Cortex of kidney (tissue), 1 donor: ENCODE measurements at places on chromosomes 12 and 14.

GRCh38 chr12:121793440-121793837, at the start of gene RHOF:
TSS of gene RHOF (minus strand) at chr12:121793688. CDS start at chr12:121793633, 55 bp downstream.
- DNase-seq = no peak

GRCh38 chr12:105961821-105962671, 176.7 kb downstream of the NUAK1 start:
- DNase-seq = no peak

GRCh38 chr12:27383429-27384260, 51.0 kb downstream of the BMAL2 start:
- DNase-seq = no peak

- no peak for DNase-seq
Measured at GRCh38 chr14:99217066-99217955, 54.7 kb downstream of the BCL11B start.

- no peak for DNase-seq
Measured at GRCh38 chr12:101634724-101635123, 40.0 kb downstream of the MYBPC1 start.

- no peak for DNase-seq
Measured at GRCh38 chr12:127548123-127548553, 718.8 kb upstream of the TMEM132C start.

- no peak for DNase-seq
Measured at GRCh38 chr14:53601409-53601808, 355.2 kb downstream of the BMP4 start.

GRCh38 chr12:122099856-122100255, 21.3 kb downstream of the MLXIP start:
- no peak for DNase-seq

DNA sequence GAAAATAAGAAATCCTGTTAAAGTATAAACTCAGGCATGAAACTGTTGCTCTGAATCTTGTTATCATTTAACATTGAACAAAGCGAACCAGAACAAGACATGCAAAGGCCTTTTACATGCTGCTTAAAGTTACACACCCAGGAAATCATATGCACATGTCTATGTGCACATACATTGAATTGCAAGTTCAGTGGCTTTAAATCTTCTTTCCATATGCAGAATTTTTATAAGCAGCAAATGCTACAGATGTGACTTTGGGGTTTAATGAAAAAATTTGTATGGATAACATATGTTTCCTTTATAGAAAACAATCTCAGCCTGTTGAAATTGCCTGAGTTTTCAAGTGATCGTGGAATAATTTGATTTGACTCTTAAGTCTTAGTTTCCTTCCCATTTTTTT, 193.9 kb downstream of the AEBP2 start:
- DNase-seq = no peak

GRCh38 chr12:116353958-116354357, 76.5 kb upstream of the MED13L start:
- DNase-seq = no peak

GRCh38 chr12:53044896-53045695, 4.8 kb upstream of the TNS2 start:
- no peak for DNase-seq

GRCh38 chr12:92224685-92225331, 79.2 kb upstream of the BTG1 start:
- no peak for DNase-seq

GRCh38 chr12:75978677-75979076, 52.9 kb downstream of the PHLDA1 start:
- no peak for DNase-seq

DNA sequence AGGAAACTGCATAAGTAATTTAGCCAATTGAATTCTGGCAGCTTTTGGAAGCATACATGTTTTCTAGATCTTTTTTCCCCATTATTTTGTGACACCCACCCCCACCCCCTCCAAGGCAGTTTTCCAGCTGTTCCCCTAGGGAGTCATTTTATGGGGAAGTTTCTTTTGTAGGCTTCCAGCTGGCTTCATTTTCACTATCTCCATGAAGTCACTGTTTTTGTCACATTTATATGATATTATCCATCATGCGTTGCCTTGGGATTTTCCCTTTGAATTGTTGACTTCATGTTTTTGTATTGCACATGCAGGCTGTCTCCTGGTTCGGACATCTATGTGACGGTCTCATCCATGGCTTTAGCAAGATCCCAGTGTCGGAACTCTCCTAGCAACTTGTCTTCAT, 233.6 kb upstream of the RGS6 start:
- no peak for DNase-seq

GRCh38 chr14:87457720-87458119, 535.3 kb downstream of the GALC start:
- no peak for DNase-seq

GRCh38 chr14:22233377-22233776, 355.6 kb downstream of the DAD1 start:
- DNase-seq = no peak

- DNase-seq = no peak
Measured at GRCh38 chr12:122975790-122976647, 975 bp downstream of the OGFOD2 start.

GRCh38 chr12:88432531-88433490, 147.5 kb downstream of the KITLG start:
- DNase-seq = no peak

DNA sequence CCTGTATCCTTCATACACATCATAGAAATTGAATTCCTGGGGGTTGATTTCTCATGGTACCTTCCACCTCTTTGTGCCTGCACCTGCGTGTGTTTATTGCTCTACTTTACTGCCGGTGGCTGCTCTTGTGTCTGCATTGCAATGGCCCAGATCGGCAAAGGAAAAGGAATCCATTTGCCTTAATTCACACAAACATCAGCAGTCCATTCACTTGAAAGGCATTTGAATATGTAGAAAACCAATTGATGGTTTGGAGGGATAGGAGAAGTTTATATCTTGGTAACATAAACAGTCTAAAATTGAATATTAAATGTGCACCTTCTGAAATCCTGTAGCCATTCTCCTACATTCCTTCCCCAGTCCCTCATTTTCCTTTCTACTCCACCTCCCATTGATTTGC, 74.0 kb downstream of the SNAPC1 start:
- no peak for DNase-seq

DNA sequence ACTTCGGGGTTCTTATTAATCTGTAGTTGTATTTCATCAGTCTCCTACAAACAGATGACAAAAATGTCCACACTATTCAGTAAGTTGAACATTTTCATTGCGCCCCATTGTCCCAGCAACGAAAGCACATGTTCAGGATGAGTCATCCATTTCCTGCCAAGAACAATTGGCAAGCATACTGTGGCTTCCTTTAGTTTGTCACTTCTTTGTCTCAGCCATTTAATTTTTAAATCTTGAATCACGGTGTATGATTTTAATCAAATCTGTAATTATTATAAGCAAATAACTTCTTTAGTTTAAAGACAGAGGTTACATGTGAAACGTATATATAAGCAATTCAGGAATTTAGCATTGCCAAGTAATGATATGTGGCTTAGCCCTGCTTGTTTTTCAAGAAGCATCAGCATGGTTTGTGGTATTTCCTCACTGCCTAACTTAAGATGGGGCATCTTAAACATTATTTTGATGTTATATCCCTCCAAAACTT, 211.3 kb upstream of the KRR1 start:
- DNase-seq = no peak

- no peak for DNase-seq
Measured at GRCh38 chr14:92459950-92460421, 53.6 kb upstream of the RIN3 start.

DNA sequence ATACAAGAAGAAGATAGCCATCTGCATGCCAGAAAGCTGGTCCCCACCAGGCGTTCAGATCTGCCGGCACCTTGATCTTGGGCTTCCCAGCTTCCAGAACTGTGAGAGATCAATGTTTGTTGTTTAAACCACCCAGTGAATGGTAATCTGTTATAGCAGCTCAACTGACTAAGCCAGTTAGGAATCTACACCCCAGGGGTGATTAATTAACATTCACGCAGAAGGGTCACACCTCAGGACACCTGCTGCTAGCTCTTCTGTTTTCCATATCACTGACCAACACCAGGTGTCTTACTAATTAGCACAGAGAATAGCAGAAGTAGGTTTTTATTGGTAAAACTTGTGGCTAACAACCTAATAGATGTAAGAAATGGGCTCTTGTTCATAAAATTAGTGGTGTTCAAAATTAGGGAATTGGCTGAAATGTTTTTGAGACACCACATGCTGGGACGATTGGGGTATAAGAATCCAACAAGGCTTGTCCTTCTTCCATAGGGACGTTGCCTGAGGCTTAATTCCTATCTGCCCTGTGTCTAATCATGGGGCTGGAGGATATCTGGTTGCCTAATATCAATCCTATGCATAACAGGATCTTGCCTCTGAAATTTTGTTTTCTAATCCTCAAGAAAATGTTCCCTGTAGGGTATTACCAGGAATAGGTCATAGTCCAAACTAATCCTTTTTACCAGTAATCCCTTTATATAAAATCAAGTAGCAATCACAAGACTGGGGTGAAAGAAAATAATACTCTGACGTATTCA, 42.0 kb upstream of the CHST11 start:
- DNase-seq = no peak

DNA sequence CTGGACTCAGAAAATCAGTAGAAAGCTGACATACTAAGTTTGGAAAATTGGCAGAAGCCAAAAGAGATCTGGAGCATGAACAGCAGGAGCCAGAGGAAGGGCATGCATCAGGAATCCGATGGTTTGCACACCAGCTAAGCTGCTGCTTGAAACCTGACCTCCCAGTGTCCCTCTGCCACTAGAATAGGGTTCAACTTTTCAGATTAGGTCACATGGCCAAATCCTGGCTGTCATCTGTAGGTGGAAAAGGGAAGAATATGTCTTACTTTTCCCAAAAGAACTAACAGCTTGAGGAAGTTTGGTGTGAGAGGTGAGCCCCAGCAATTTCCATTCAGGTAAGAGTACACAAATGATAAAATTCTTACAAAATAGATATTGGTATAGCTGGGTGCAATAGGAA, 732.6 kb downstream of the RERGL start:
- no peak for DNase-seq

GRCh38 chr14:94544726-94545125, 16.5 kb upstream of the SERPINA4 start:
- DNase-seq = no peak

DNA sequence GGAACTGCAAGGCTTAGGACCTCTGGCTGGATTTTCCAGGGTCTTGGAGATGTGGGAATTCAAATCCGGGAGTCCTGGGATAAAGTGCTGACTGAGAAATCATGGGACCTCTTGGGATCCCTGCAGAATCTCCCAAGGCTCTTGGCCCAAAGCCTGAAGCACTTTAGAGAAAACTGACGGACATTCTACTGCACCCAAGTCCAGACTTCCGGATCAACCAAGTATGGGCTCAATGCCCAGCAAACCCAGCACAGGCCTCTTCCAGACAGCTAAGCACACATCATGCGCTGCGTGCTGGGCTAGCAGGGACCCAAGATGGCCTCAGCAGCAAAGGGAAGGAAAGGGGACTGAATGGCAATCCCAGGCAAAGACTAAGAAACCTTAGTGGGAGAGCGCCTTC, 85.0 kb downstream of the ACTN1 start:
- DNase-seq = no peak

- no peak for DNase-seq
Measured at GRCh38 chr12:90460681-90461080, 494.3 kb downstream of the CCER1 start.

DNA sequence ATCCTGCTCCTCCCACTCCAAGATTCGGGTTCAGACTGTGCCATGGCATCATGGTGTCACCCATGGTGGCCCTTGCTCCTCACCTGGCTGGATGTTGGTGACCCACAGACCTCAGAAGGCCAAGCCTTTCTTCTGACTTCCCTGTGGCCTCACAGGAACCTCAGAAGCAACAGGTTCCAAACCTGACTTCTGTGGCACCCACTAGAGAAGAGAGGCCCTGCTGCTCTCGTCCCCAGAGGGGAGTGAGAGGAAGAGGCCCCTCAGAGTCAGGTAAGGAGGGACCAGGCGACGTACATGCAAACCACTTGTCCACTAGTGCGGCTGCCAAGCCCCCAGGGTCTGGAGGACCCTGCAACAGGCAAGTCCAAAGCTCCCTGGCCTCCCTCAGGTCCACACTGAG, 10.4 kb downstream of the CLBA1 start:
- DNase-seq = no peak

GRCh38 chr12:68359674-68360073, 27.5 kb upstream of the MDM1 start:
- no peak for DNase-seq

DNA sequence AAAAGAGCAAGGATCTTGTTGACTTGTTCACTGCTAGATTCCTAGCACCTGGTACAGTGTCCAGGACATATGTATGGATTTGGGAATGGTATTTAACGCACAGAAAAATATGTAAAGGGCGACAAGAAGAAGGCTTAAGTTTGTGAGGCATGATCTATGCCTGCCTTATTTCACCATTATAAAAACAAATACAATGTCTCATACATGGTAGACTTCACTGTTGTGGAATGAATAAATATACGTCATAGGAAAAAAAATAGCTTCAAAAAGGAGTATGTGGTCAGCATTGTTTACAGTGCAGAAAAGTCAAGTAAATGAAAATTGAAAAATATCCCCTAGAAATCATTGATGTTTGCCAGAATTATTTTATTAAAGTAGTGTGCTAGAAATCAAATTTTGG, 30.0 kb downstream of the HCFC2 start:
- no peak for DNase-seq

DNA sequence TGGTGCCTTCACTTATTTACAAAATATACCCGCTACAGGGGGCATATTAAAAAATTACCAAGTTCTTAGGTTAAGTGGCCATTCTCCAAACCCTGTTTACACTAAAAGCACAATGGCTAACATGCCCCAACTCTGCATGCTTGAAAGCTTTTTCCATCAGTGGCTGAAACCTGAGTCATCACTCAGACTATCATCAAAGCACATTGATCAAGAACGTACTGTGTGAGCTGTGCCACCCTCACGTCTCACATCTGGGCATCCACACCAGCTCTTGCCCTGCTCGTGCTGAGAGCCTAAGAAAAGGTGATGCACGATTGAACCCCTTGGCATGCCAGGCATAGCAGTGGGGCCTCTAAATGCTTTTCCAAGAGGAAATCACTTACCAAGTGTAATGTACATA, 13.2 kb downstream of the AQP6 start:
- no peak for DNase-seq

GRCh38 chr14:92121207-92121669, 268 bp downstream of the NDUFB1 start:
- no peak for DNase-seq

- no peak for DNase-seq
Measured at GRCh38 chr14:89420502-89420901, 3.5 kb upstream of the FOXN3 start.

DNA sequence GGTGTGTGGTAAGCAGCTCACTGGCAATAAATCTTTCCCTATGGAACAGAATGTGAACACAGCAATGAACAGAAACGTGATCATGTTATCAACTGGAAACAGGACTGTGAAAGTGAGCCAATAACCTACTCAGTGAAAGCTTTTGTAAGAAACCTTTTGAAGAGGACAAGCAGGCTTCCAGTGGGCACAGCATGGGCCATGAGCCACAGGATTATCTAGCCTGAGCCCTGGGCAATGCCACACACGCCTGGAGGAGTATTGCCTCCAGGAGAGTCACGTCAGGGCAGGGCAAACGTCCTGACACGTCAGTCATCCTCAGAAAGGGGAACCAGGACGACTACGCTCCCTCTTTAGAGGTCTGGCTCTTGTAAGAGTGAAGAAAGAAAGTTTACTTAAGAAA, 32.3 kb downstream of the NRDE2 start:
- DNase-seq = no peak

- no peak for DNase-seq
Measured at GRCh38 chr12:1329784-1330476, 264.5 kb downstream of the FBXL14 start.
